ENCODE measurements at places on chromosomes 6 and 20.

DNA sequence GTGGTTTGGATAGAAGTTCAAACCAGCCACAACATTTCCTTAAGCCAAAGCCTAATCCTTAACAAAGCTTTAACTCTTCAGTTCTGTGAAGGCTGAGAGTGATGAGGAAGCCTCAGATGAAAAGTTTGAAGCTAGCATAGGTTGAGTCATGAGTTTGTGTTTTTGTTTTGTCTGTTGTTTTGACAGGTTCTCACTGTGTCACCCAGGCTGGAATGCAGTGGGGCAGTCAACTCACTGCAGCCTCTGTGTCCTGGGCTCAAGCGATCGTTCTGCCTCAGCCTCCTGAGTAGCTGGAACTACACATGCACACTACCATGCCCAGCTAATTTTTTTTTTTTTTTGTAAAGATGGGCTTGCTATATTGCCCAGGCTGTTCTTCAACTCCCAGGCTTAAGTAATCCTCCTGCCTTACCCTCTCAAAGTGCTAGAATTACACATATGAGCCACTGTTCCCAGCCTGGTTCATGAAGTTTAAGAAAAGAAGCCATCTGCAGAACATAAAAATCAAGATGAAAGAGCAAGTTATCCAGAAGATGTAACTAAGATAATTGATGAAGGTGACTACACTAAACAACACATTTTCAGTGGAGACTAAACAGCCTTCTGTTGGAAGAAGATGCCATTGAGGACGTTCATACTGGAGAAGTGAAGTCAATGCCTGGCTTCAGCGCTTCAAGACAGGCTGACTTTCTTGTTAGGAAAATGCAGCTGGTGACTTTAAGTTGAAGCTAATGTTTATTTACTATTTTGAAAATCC lies 96.2 kb downstream of the SMAP1 start:
- no peak for DNase-seq

GRCh38 chr6:136962661-136963060 lies 40.6 kb downstream of the SLC35D3 start:
- DNase-seq: peak; percentile 92

DNA sequence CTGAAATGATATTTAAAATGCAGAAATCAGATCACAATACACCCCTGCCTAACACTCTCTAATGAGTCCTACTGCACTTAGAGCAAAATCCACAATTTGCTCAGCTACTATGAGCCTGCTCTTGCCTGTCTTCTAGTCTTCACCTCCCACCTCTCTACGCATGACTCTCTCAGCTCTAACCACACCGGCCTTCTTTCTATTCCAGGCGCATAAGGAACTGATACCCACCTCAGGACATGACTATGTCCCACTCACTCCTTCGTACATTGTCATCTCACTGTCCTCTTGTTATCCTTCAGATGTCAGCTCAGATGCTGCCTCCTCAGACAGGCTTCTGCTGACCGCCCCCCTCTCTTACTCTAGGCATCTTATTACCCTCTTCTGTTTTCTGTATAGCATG lies 201.0 kb upstream of the FLRT3 start:
- DNase-seq: no peak

DNA sequence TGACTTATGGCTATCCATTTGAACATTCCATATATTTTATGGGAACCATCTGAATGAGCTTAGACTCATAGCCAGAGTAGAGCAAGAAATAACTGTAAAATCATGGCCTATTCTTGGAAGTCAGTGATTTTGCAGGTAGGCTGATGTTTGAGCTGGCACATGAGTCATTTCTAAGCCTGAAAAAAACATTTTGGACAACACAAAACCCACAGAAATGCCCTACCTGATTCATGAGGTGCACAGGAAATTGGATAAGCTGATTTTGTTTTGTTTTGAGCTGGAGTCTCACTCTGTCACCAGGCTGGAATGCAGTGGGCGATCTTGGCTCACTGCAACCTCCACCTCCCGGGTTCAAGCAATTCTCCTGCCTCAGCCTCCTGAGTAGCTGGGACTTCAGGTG lies 443.0 kb downstream of the PKHD1 start:
- no peak for DNase-seq

DNA sequence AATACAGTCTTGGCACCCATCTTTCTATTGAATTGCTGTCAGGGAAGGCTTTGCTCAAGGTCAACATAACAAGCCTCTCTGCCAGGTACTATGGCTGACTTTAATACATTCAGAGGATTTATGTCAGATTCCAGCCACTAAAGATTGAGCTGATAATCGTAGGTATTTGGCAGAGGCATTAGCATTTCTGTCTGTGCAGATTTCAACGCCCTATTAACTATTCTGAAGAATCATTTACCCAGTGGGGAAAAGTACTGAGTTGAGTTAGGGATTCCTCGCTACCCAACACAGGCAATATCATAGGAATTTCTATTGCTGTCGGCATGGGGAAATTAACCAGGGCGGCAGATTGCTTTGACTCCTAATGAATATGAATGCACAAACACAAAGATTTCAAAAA lies 233.7 kb upstream of the SPTLC3 start:
- peak; percentile 45 for DNase-seq

GRCh38 chr6:56749632-56750151 lies 107.0 kb upstream of the DST start:
- no peak for DNase-seq

DNA sequence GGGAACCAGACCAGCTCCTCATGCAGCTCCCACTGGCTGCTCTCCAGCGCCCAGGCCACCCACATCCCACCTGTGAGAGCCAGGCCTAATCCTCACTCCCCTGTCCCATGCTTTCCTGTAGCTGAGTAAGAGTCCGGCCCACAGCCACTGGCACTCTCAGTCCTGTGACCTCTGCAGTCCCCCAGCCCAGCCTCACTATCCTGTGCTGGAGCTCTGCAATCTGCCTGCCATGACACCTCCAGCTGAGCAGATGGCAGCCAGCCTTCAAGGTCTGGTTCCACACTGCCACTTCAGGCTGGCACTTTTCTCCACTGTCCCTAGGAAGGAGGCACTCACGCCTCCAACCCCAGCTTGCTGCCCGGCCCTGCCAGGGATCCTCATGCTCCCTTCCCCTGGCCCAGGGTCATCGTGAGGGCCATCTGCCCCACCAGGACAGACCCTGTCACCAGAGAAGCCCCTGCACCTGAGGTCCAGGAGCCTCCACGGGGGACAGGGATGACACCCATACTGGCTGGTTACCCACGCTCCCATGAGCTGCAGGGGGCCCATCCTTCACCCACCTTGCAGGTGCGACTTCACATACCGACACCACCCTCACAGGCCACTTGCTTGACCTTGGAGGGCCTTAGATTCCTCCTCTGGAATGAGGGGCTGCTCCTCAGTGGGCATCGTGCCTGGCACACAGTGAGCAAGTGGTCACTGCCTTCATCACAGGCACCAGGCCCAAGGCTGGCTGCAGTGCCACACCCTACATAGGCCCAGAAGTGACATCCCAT lies 100.1 kb downstream of the ASXL1 start:
- DNase-seq: peak; percentile 31

- DNase-seq: no peak
Measured at GRCh38 chr6:116667623-116668022, 943 bp downstream of the ZUP1 start.

- DNase-seq: no peak
Measured at GRCh38 chr6:129015721-129016120, 132.8 kb downstream of the LAMA2 start.

DNA sequence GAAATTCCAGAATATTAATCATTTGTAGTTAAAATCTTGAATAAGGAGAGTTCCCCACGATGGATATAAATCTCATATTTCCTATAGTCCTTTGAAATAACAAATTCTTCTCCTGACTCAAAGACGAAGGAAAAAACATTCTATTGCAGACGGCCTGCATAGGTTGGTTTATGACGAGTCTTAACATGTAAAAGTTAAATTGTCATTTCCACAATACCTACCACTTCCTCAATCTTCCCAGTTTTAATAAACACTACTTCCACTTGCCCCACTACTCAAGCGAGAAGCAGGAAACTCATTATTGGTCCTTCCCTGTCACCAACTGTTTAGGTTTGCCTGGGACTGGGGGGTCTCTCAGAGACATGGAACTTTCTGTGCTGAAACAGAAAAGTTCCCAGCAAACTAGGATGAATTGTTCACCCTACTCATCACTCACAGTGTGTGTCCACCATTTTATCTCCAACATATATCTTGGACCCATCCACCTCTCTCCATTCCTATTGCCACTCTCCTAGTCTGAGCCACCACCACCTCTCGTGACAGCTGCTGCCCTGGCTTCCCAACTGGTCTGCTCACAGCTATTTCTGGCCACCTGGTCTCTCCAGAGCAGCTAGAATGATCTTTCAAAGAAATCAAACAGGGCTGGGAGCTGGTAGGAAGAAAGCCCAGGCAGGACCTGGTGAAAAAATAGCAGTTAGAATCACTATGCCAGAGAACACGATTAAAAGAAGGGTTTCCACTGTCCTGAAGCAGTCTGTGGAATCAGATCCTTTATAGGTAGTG lies 15.1 kb upstream of the ZSCAN9 start:
- DNase-seq: no peak

DNA sequence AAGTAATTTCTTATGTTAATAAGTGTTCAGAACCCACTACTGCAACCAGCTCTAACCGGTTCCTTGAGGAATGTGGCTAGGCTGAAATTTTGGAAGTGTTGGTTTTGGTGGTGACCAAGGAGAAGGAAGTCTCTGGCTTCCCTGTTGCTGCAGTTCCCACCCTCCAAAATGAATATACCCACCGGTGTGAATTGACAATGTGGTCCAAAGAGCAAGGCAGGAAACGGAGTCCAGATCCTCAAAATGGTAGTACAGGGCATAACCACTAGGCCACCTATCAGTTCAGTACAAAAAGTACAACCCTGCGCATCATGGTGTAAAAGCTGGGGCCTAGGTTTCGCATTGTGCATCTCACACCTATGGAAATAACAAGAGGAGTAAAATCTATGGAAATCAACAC lies 2.8 kb downstream of the ADNP start:
- no peak for DNase-seq

- no peak for DNase-seq
Measured at GRCh38 chr6:135522965-135523692, 25.6 kb upstream of the AHI1 start.

- no peak for DNase-seq
Measured at GRCh38 chr6:137136065-137136464, 37.4 kb downstream of the IL22RA2 start.

DNA sequence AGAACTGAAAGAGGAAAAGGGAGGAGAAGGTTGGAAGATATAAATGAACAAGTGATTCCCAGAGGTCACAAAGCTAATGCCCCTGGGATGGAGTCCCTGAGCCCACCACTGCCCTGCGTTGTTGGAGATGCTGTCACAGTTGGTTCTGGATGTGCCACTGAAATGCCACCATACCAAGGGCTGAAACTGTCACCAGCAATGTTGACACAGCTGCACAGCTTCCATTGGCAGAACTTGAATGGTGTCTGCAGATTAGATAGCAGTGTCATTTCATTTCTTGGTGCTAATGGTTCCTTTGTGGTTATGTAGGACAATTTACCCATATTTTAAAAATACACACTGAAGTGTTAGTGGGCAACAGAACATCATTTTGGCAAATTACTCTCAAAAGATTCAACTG lies 120.7 kb downstream of the TBXT start:
- DNase-seq: no peak

- no peak for DNase-seq
Measured at GRCh38 chr6:158095031-158095430, 73.0 kb downstream of the SERAC1 start.

- DNase-seq: no peak
Measured at GRCh38 chr6:109253366-109253765, 128.9 kb downstream of the CD164 start.

DNA sequence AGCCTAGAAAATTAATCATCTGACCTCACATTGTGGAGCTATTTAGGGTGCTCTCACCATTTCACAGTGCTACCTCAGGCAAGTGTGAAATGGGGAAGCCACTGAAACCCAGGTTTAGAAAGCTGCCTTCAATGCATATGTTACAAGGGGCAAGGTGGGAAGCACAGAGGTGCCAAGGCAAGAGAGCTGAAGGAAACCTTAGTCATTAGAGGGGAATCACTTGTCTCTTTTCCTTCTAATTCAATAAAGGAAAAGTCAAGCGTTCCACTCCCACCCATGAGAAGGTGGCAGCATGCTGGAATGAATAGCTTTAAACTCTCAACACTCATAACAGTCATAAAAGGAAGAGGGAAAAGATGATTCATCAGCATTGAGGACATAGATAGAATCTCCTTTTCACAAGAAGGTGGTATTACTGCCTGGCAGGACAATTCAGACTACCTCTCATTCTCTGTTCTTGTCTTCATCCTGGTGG lies 251.9 kb upstream of the IRAK1BP1 start:
- no peak for DNase-seq

DNA sequence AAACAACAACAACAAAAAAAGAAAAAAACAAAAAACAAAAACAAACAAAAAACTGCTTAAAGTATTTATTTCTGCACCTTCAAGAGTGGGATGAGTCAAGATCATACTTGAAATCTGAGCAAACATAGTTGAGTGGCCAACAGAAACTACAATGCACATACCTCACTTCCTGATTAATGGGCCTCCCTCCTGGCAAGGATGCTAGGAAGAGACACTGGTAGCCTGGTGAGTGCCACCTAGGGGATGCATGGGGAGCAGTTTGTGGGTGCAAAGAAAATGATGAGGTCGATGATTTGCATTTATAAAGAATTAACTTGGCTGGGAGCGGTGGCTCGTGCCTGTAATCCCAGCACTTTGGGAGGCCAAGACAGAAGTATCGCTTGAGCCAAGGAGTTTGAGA lies 808.1 kb downstream of the MAFB start:
- no peak for DNase-seq

GRCh38 chr6:112321941-112322424 lies 25.1 kb upstream of the RFPL4B start:
- DNase-seq: no peak

DNA sequence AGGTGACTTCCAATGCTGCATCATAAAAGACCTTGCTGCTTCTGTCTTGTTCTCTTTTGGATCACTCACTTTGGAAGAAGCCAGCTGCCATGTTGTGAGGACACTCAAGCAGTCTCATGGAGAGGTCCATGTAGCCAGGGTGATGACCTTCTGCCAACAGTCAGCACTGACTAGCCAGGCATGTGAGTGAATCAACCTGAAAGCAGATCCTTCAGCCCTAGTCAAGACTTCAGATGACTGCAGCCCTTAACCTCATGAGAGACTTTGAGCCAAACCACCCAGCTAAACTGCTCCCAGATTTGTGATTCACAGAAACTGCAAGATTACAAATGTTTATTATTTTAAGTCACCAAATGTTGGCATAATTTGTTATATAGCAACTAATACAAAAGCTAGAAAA lies 86.0 kb upstream of the IYD start:
- no peak for DNase-seq

DNA sequence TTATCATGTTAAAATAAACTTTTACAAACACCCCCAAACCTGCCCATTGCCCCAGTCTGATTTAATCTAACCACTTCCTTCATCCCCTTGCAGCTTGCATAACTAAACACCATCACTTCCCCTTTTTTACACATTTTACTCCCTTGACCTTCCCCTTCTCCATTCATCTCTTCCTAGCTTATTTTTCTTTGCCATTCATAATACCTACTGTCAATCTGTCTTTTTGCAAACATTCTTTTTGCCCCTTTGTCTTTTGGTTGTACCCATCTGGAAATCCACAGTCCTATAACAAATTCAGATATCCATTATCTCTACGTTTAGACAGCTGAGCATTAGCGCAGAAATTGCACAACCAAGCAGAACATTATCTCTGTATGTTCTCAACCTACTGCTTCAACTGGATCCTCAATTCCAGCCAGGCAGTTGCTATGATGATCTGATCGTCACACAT lies 51.2 kb downstream of the C6orf52 start:
- no peak for DNase-seq

GRCh38 chr6:44797746-44798145 lies 410.2 kb downstream of the CDC5L start:
- DNase-seq: no peak
